Foreskin fibroblast (primary cell): ENCODE measurements at places on chromosomes 6 and 20.

DNA sequence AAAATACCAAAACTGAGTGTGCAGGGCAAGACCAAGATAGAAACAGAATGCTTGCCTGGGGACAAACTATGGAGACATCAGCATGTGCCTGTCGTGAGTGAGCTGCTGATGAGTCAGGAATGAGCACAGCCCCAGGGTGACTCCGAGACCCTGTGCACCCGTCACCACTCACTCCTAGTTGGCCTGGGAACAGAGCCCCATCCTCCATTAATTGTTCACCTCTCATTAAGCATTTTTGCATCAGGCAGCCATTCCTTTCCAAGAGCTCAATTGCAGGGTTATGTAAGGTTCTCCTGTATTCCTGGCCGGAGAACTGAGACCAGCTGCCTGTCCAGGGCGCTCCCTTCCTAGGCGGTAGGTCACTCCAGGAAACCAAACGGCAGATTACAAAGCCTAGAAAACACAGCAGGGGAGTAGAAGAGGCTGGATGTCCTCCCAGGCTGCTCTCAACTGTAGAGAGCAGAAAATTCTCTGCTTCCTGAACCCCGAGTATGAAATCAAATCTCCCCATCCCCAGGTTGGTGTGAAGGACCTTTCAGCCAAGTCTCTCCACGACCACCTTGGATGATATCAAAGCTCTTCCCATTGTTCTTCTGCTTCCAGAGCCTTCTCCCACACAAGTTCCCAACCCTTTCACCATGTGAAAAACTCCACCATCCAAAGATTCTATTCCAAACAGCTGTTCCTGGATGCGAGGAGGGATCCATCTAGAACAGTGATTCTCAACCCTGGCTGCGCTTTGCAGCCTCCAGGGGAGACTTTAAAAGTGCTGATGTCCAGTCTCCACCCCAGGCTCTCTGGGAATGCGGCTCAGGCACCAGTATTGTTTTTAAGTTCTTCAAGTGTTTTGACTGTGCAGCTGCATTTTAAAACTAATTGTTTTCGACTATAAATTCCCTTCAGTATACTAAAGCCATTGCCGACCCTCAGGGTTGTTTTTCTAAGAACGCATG lies 532.6 kb upstream of the JARID2 start:
- peak; percentile 98 for DNase-seq

- DNase-seq = no peak
These were observed 517.7 kb upstream of the SULF2 start for GRCh38 chr20:48302844-48303542.

DNA sequence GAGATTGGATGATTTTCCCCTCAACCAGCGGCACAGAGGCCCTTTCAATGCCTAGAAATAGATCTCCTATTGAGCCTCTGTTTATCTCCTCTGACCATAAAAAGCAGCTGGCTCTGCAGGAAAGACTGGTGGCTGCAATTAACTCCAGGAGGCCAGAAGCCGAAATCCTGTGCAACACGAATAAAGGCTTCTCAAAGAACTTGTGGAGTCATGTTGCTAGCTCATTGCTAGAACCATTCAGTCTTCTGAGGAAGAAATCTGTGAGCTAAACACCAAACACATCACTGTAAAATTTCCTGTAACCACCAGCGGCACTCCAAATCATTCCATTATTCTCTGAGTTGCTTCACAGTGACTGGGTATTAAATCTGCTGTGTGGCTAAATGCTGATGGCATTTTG lies 49.1 kb upstream of the TPD52L1 start:
- peak; percentile 74 for DNase-seq

DNA sequence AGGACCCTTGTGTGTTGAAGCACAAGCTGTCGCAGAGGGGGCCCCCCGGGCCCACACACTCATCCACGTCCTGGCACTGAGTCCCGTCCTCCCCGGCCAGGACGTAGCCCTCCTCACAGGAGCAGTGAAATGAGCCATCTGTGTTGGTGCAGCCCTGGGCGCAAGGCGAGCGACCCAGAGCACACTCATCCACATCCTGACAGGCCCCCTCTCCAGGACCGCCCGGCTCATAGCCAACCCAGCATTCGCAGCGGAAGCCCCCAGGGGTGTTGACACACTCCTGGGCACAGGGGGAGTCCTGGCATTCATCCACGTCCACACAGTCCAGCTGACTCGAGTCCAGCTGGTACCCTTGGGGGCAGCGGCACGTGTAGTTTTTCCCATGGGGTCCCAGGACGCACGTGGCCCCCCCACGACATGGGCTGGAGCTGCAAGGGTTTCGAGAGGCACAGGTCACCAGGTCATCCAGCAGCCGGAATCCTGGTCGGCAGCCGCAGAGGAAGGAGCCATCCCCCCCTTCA lies 1.2 kb downstream of the CD93 start:
- no peak for DNase-seq

- DNase-seq = no peak
These were observed 225.5 kb upstream of the MARCKS start for GRCh38 chr6:113631666-113632065.
